ENCODE measurements at places on chromosomes 16 and 17.

- no peak for DNase-seq
Measured at GRCh38 chr16:51151435-51151960, 428 bp upstream of the SALL1 start.

DNA sequence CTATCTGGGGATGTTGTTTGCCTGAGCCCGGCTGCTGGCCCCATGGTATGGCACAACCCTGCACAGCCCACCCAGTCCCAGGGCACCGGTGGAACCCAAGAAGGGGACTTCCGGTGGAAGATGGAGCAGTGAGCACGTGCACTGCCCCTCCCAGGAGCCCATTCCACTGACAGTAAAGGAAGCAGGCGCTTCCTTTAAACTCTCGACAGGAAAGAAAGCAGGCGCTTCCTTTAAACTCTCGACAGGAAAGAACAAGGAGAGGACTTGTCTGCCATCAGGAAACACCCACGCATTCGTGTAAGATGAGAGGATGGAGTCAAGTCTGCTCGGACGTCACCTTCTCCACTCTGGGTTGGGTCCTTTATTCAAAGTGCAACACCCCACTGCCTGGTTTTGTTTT, 53.7 kb downstream of the IL21R start:
- no peak for DNase-seq

DNA sequence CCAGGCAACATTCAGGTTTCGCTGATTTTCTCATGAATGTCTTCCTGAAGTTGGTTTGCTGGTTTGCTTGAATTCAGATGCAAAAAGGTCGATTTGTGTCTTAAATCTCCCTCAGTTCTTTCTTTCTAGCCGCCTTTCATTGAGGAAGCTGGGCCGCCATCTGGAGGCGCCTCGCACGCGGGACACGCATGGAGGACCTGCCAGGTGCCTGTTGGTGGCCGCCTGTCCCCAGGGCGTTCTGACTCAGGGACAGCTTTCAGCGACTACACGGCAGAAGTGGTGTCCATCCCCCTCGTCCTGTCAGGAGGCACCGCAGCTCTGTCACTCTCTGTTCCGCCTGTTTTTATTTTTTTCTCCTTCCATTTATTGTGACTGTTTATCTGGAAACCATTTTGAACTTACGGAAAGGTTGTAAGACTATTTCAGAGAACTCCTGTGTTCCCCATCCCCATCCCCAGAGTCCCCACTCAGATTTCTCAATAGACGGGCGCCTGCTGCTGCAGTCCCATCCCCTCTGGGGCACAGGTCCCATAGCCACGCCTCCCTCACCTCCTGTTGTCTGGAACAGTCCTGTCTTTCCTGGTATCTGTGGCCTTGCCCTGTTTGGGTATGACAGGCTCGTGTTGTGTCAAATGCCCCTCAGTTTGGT, 33.2 kb downstream of the COX4I1 start:
- DNase-seq, result no peak

DNA sequence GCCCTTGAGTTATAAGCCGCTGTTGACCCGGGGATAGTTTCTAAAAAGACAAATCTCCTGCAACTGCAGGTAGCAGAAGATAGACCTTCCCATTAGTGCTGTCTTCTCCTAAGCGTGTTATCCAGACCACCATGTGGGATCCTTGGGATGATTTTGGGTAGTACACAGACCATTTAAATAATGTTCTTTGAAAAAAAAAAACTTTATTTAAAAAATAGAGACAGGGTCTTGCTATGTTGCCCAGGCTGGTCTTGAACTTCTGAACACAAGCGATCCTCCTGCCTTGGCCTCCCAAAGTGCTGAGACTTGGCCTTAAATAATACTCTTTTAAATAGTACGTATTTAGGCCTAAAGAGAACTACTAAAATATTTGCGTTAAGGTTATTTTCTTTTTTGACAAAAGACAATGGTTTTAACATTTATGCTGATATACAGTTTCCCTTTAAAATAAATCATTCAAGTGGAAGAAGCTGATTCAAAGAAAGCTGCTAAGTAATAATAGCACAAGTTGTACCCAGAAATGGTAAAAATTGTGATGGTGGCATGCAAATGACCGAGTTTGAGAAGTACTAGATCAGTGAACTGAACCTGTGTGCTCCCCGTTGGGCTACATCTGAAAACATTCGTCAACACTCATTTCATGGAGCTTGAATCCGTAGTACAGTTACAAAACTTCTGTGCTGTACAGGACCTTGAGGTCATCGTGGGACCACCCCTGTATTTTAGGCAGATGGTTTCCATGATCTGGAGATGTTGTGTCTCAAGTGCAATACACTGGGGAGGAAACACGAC, 24.0 kb downstream of the SMARCE1 start:
- no peak for DNase-seq

DNA sequence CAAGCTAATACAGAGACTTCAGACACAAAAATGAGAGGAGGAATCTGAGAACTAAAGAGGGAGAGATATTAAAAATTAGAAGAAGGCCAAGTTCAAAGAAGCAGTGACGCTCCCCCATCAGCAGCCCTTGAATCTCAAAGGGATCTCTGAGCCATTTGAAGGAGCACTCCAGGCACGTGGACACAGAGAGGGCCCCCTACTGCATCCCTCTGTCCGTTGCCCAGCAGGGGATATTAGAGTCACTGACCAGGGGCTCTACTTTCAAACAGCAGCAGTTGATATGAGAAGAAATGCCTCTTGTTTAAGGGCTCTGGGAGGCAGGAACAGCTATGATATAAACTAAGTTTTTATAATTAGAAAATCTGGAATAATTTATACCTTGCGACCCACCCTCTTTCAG, 479.0 kb upstream of the SALL1 start:
- no peak for DNase-seq

DNA sequence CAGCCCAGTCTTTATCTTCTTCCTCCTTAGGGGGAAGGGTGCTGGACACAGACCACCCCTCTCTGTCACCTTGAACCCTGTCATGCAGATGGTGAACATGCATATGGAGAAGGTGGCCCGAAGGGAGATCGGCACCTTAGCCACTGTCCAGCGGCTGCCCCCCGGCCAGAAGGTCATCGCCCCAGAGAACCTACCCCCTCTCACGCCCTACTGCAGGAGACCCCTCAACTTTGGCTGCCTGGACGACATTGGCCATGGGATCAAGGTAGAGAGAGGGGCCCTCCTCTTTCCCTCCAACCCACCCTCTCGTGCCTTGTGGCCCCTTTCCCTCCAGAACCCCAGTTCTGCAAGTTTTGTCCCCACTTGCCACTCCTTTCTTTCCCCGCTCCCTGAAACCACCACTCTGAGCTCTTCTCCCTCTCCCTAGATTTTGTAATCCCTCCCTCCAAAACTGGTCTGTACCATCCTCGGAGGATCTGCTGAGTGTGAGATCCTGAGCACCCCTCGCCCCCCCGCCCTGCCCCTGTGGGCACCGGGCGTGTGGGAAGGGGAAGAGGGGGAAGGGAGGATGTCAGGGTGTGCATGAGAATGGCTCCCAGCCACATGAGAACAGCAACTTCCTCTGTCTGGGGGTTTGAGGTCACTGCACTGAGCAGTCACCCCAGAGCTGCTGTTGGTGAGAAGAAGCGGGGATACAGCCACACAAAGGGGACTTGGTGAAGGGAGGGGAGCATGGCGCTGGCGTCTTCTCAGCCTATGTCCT, 7.3 kb downstream of the ABI3 start:
- DNase-seq, result peak; percentile 90

- DNase-seq, result no peak
Measured at GRCh38 chr17:8087952-8088230, 375 bp upstream of the ALOX12B start.

GRCh38 chr16:86107215-86107825, 208.4 kb downstream of the IRF8 start:
- DNase-seq, result no peak

GRCh38 chr17:21573961-21574610, 118.2 kb upstream of the KCNJ18 start:
- no peak for DNase-seq

GRCh38 chr17:45226576-45226975, 4.9 kb downstream of the FMNL1 start:
- DNase-seq, result no peak

- no peak for DNase-seq
Measured at GRCh38 chr16:69348222-69348621, 3.4 kb downstream of the TMED6 start.

GRCh38 chr16:50547340-50548124, 664 bp upstream of the NKD1 start:
- peak; percentile 85 for DNase-seq

GRCh38 chr16:83549316-83550182, 258.2 kb upstream of the HSBP1 start:
- no peak for DNase-seq

GRCh38 chr16:67194260-67194659, 2.3 kb downstream of the E2F4 start:
- no peak for DNase-seq

- no peak for DNase-seq
Measured at GRCh38 chr16:3486506-3487215, 8.6 kb downstream of the C16orf90 start.

DNA sequence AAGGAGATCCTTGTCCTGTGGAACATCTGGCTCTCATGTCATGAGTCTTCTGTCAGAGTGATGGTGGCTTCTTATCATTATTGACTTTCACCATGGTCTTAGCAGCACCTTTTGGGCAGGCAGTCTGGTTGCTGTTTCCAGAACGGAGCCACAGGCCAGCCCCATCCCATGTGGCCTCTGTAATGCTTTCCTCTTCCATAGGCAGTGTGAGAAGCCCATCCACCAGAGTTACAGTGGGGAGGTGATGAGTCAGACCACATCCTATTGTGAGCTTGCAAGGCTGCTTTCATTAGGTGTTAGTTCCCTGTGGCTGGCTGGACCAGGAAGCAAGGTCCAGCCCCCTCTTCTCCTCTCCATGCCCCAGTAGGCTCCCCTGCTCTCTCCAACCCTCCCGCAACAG, 30.8 kb upstream of the SPACA3 start:
- DNase-seq, result no peak

GRCh38 chr16:720447-720989, 428 bp upstream of the ANTKMT start:
- peak; percentile 59 for DNase-seq

DNA sequence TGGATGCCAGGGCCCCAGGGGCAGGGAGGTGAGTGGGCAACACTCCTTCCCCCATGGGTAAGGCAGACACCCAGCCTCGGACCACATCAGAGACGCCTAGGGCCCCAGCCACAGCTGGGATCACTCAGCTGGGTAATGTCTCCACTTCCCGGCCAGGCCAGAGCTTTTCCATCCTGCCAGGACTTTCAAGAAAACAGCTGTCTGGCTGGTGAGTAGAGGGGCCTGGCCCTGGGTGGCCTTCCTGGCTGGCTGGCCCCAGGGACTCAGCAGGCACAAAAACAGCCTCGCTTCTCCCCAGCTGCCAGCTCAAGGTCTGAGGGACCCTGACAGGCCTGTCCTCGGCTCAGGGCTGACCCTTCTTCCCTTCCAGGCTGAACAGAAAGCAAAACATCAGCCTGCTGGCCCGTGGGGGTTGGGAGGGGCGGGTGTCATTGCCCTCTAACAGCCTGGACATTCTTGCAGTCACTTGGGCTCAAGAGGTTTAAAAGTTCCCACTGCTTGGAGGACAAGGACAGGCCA, 45.3 kb upstream of the JPH3 start:
- no peak for DNase-seq

GRCh38 chr16:505479-506245, 21.9 kb upstream of the CAPN15 start:
- no peak for DNase-seq

DNA sequence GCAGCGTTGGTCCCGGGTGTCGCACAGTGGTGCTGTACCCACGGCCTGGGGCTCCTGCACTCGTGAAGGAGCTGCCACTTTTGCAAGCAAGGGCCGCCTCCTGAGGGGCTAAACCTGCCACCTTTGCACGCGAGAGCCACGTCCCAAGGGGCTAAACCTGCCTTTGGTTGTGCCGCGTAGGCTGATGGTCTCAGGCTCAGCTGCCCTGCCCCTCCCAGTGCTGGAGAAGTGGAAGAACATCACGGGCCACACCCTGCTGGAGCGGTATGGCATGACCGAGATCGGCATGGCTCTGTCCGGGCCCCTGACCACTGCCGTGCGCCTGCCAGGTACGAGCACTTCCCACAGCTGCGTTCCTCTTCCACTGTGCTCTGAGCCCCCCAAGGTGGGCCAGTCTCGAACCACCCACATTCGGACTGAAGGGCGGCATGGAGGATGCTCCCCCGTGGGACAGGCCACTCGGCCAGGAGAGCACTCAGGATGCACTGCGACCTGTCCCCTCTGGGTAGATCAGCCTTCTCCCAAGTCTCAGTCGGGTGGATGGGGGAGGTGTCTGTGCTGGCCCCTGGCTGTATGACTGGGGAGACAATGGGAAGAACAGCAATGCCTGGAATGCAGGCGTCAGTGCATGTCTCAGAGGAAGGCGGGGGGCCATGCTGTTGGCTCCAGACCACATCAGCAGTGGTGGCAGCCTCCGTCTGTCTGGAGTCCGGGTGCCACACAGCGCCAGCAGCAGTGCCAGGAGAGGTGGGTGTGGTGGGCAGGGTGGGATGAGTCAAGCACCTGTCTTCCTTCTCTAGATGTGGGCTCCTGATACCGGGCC, 20.7 kb downstream of the ACSF3 start:
- no peak for DNase-seq

- DNase-seq, result no peak
Measured at GRCh38 chr17:22273308-22273707, 581.0 kb downstream of the KCNJ18 start.

DNA sequence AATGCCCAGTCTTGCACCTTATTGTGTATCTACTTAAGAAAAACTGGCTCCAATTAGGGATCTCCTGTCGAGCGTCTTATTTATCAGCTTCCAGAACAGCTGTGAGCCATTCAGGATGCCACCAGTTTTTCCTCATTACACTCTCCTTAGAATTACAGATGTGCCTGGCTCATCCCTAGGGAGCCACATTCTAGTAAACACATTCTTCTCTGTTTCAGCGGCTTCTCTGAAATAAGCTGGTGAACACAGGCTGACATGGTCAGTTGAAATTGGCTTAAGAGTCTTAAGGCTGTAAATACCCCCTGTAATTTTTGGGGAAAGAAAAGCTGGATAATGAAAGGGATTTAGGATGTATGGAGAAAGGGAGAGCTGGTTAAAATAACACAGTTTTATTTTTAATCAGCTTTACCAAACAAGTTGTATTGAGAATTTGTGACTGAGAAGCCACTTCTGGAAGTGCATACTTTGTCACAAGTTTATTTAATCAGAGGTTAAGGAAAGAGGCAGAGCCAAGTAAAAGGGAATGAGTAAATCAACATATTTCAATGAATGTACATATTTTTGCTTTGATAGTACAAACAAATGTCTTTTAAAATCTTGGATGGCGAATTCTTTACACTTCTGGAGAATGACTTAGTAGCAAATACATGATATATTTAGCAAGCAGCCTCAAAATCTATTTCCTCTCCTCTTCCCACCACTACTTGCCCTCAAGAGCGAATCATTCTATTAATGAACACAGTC, 562.0 kb upstream of the GOT2 start:
- no peak for DNase-seq

DNA sequence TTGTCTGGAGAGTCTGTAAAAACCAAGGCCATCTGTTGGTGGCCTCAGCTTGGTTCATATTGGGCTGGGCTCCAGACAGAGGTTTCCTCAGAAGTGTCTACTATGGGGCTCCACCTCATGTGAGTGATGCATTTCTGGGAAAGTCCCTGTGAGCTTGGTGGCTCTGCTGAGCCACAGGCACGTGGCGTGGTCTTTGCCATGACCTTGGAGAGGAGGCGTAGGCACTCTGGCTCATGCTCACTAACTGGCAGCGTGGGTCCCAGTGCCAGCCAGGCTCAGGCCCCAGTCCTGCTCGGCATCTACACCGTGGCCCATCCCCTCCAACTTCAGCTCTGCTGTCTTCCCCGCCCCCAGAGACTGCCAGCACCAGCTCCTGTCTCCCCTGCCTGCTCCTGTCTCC, 10.7 kb upstream of the SMTNL2 start:
- DNase-seq, result peak; percentile 33
